AG10803 (cell line): ENCODE measurements at places on chromosomes 1 and 21.

GRCh38 chr1:78787544-78787943 lies 137.9 kb downstream of the IFI44 start:
- DNase-seq = no peak

DNA sequence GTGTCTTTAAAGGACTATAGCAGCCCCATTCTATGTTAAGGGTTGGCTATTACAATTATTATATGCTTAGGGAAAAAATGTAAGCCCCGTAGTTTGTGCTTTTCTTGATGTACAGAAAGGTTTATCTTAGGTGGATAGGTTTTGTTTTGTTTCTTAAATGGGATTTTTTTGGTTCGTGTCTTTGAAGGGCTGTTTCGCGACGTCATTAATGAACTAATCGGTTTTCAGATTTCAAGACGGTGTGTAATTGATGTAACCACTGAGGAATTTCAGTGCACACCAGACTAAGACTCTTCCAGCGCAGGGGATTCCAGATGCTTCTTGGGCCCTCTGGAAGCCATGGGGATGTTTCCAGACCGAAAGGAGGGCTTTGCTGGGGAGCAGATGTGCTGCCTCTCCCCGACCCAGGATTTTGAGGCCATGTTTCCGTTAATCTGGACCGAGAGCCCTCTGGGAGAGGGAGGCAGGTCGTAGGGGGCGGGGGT lies 4.8 kb upstream of the SIM2 start:
- no peak for DNase-seq

DNA sequence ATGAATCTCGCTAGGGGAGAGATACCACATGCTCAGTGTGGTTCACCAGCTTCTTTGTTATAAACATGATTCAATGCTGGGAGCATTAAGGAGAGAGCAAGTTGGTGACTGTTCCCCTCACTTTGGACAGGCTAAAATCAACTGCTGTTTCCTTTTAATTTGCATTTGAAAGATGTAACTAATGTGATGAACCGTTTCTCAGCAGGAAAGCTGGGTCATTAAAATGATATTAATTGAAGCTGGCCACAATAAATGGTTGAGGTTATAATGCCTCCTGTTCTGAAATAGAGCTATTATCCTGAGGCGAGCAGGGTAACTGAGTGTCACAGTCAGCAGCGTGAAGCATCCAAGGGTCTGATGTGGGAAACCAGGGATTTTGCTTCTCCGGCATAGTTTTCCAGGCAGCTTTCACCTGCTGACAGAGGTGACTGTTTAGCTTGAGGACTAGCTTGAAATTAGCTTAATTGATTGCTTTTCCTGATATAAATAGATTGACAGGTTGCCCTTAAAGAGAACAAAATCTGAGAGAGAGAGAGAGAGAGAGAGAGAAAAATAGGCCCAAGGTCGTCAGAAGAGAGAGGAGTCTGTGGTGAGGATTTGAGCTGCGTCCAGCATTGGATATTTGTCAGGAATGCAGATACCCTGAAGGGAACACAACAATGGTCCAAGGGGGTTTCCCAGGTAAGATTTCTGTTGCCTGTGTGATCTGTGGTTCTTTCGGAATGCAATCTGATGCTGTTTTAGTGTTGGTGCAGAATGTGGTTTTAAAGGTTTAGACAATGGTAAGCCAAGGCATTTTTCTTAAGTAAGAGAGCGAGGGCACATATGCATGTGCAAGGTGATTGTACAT lies 209.7 kb downstream of the PATJ start:
- no peak for DNase-seq

- no peak for DNase-seq
Measured at GRCh38 chr1:179816196-179816960, 61.2 kb downstream of the TOR1AIP2 start.

GRCh38 chr1:109529881-109530456 lies 9.7 kb upstream of the GPR61 start:
- no peak for DNase-seq

DNA sequence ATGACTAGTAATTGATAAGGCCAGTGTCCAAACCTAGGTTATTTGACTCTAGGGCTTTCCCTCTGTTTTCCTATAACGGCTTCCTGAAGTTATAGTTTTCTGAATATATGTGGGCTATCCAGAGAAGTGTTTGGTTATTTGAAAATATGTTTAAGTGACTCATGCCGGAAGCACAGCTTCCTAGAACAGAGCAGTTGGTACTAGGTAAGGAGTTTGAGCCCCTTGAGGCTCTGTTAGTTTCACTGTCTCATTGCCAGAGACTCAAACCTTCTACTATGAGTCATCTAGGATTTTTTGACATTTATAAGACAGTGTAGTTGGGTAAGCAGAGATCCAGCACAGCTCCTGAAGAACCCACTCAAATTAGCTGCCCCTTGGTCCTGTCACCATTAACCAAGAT lies 27.1 kb upstream of the LEPR start:
- DNase-seq = peak; percentile 14
